ENCODE measurements at places on chromosomes 13 and 19. TPM values are rescaled to one million over a fixed set of nuclear protein-coding genes. Genes with fewer than 3 reads are reported as not detected.
A peak's percentile ranks its signal among the peaks of the same experiment; 100 is the strongest.

DNA sequence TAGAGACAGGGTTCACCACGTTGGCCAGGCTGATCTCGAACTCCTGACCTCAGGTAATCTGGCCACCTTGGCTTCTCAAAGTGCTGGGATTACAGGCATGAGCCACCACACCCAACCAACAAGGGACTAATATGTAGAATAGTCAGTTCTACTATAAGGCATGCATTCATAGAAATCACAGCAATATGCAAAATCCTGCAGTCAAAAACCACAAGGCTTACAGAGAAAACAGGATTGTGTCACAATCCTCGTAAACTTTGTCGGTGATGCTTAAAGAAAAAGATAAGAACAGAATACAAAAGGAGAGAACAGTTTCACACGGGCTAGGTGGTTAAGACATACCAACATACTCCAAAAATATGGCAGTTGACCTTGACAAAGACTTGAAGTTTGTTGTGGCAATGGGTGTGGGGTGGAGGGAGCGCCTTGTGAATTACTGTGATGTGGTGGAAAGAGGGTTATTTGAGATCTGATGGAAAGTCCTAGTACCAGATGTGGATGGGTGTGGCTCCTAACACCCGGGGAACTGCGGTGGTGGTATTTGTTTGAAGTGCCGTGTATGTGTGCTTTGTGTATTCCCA, 12.4 kb downstream of the NOSIP start:
- no peak for DNase-seq

GRCh38 chr19:525029-525428, 6.5 kb upstream of the CDC34 start:
- DNase-seq, result no peak

- no peak for DNase-seq
These were observed 809 bp downstream of the MYO1F start for GRCh38 chr19:8576273-8576993.

DNA sequence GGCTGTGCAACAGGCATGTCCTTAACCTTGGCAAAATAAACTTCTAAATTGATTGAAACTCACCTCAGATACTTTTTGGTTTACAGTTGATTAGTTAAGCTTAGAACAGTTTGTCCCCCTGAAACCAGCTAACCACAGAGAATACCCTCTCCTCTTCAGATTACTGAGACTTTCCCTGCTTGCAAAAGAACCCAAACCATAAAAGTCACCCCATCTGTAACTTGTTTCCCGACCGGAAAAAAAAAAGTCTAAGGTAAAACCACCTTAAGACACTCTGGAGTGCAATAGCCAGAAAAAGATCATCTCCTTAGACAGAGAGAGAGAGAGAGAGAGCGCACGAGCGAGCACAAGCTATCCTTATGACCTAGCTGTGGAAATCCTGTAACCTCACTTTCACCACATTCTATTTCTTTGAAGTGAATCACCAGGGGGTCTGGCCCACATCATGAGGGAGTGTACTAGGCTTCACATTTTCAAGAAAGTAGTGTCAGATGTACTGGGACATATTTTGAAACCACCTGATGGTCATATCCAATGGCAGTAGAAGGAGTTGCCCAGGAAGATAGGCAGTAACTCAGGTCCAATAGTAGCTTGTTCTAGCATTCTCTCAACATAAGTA, 11.1 kb upstream of the GTF2F2 start:
- no peak for DNase-seq

DNA sequence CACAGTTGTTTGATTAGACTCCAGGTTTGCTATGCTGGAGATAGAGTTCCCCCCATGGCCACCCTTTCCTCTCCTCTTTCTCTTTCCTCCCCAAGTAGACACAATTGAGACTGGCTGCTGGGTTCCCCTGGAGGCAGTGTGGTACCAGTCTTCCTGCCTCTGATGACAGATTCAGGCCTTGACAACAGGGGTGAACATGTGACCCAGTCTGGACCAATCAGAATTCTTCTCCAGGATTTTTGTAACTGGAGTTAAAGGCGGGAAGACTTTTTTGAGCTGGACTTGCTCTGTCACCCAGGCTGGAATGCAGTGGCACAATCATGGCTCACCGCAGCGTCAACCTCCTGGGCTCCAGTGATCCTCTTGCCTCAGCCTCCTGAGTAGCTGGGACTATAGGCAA, 48.7 kb downstream of the CCNE1 start:
- DNase-seq, result peak; percentile 36

- no peak for DNase-seq
These were observed 3.2 kb upstream of the METTL21C start for GRCh38 chr13:102697929-102698648.

DNA sequence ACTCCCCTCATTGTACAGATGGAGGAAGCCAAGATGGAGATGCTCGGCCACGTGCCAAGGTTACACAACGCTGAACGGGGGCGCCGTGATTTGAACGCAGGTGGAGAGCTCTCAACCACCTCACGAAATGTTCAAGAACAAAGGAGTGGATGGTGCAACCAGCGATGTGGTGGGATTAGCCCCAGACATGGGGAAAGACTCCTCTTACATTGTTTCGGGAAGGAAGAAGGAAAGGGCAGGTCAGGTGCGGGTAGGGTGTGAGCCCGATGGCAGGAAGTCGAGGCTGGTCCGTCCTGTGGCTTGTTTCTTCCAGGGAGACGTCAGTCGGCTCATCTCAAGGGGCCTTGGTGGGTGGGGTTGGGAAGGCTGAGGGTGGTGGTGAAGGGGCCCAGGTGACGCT, 7.1 kb upstream of the KLK14 start:
- DNase-seq, result no peak

- DNase-seq, result no peak
These were observed 211.9 kb downstream of the FGF9 start for GRCh38 chr13:21882766-21883165.

- no peak for DNase-seq
These were observed 2.8 kb upstream of the FCGBP start for GRCh38 chr19:39937094-39937720.

GRCh38 chr13:45295536-45295935, 45.4 kb downstream of the TPT1 start:
- peak; percentile 80 for DNase-seq

DNA sequence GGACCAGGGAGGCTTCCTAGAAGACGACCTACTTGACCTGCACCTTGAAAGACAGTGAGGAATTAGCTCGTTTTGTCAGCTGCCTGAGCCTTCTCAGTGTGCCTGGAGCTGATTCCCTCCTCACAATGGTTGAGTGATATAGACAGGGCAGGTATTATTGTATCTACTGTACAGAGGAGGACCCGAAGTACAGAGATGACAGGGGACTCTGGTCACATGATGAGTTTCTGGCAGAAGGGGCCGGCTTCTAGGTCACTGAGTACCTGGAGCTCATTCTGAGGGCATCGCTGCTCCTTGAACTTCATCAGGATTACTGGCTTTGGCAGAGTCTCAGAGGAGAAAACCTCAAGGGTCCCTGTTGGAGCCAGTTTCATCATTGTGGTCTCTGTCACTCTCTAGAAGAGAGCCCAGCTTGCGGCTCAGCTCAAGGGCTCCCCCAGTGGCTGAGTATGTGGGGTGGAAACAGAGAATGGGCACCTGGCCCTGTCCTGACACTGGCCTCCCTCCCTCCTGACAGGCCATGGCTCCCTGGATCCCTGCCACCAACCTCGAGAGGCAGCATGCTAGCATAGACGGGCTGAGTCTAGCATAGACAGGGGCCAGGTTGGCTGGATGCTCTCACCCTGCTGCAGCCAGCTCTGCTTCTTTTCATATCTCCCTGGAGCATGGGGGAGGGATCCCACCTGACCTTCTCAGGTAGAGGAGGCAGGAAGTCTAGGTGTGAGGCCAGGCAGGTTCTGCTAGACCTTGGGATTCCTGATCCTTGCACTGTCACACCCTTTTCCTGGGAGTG, 38.7 kb downstream of the NFIX start:
- DNase-seq, result peak; percentile 78

- DNase-seq, result no peak
These were observed 7.3 kb upstream of the CCNE1 start for GRCh38 chr19:29804493-29804892.

- no peak for DNase-seq
These were observed 1.8 kb downstream of the ZNF175 start for GRCh38 chr19:51572908-51573307.

- DNase-seq, result no peak
These were observed 182.8 kb downstream of the FOXO1 start for GRCh38 chr13:40483601-40484000.

GRCh38 chr13:112806739-112807652, 117.2 kb downstream of the ATP11A start:
- DNase-seq, result no peak

DNA sequence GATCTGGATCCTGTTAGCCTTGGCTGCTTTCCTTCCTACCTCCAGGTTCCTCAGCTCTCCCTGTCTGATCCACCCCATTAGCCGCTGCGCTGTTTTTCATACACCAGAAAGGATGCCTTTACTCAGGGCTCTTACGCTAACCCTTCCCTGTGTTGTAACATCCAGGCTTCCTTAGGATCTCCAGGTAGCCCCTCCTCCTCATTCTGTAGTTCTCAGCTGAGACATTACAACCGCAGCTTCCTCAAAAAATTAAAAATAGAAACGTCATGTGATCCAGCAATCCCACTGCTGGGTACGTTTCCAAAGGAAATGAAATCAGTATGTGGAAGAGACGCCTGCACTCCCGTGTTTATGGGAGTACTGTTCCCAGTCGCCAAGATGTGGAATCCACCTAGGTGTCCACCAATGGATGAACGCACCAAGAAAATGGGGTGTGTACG, 18.4 kb upstream of the MYADM start:
- DNase-seq, result no peak

DNA sequence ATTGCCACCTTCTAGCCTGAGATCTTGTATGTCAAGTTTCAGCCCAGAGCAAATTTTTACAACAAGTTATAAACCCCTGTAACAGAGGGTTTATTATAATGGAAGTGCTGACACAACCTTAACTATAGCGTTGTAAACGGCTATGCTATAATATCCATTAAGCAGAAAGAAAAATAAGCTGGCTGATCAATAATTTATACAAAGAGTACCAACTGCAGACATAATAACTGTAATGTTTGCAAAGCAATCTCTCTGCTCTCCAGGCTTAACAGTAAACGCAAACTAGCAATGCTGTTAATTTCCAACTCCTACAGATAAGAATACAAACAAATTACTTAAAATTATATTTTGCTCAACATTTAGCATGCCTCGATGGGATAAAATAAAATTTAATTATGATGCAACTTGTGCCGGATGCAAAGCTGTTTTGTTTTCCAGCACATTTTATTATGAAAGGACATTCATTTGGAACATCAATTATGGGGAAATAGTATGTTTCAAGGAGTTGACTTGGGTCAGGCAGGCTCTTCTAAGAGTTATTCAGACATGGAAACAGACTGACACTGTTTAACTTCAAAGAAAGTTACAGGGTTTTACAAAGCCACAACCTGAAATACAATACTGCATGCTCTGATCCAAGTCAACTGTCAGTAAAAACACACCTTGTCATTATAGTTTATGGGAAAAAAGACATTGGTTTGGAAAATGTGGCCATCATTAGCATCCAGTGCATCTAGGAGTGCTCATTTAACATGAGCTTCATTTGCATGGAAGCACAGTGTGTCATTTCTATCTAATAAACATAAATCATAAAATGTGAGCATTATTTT, 6.6 kb upstream of the DACH1 start:
- no peak for DNase-seq

DNA sequence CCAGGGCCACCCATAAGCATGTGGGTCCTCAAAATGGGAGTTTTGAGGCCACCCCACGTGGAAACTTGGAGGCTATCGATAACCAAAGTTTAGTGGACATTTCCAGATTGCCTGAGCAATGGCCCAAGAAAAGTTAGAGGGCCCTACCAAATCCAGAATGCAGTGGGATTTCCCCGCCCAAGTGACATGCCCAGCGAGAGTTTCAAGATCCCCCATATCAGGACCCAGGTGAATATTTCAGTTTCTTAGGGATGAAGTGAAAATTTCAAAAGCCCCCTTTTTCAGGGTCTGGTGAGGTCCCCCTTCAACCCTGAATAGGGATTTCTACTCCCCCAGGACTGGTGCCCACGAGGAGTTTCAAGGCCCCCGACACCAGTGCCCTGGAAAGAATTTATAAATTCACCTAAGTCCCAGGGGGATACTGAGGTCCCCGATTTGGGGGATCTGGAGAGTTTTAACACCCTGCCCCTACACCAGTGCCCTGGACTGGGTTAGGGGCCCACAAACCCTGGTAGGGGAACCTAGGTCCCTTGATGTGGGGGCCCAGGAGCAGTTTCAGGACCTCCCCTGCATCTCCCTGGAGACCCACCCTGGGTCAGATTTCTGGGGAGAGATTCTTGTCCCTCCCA, 695 bp downstream of the BST2 start:
- DNase-seq, result no peak

DNA sequence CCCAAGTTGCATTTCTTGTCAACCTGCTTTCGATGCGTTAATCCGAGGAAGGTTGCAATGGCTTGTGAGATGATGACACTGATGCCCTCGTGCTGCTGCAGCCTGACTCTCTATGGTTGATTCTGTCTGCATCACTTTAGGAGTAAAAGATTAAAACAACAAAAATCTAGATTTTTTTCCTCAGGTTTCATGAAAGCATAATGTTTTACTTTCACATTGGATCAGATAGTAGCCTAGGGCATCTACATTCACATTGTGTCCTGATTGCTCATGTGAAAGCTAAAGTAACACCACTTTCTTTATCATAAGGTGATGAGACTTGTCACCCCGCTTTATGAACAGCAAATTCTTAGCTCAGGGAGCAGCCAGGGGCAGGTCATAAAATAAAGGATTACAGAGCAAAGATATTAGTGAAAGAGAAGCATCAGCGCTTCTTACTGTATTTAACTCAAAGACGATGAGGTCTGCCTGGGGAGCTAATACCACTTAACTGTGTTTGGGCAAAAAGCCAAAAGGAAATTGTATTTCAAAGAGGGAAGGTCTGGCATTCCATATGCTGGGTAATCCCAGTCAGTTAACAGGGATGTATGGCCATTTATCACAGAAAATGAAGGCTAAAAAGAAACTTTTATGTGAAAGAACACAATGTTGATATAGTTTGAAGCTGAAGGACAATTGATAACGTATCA, 270.5 kb downstream of the GPC6 start:
- peak; percentile 48 for DNase-seq

DNA sequence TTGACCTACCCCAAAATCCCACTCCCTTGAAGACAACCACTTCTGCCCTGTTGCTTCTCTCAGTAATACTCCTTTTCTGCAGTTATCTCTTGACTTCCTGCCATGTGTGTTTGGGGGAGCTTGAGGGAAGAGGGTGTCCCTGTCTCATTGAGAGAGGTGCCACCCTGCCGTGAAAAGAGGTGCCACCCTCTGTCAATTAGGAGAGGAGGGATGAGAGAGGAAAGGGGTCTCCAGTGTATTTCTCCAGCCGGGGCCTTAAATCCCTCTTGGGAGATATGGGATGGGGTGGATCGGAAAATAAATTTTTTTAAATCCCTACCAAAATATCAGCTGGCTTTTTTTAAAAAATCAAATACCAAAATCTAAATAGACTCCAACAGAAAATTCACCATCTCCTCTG, 16.5 kb downstream of the PLD3 start:
- no peak for DNase-seq

RGL3 gene
- not detected for total RNA-seq

PTGER1 gene
- 1.7 TPM for total RNA-seq

ZNF575 gene
- total RNA-seq, result not detected

TGFBR3L gene
- total RNA-seq, result not detected

GAS6 gene
- total RNA-seq, result 0.10 TPM

IL4I1 gene
- not detected for total RNA-seq

SERPINE3 gene
- not detected for total RNA-seq

ZNF415 gene
- 10.6 TPM for total RNA-seq

JAK3 gene
- 0.03 TPM for total RNA-seq

AMER2 gene
- not detected for total RNA-seq
